ENCODE measurements at places on chromosomes 11 and 22.
A peak's percentile ranks its signal among the peaks of the same experiment; 100 is the strongest.

- DNase-seq = peak; percentile 97
Observed at GRCh38 chr11:66222358-66223149, 45.9 kb upstream of the RAB1B start.

- no peak for DNase-seq
Observed at GRCh38 chr11:57324154-57324885, 432 bp downstream of the TNKS1BP1 start.

- no peak for DNase-seq
Observed at GRCh38 chr11:9765320-9766101, 101.6 kb downstream of the SWAP70 start.

- peak; percentile 63 for DNase-seq
Observed at GRCh38 chr11:64619811-64620380, 28.9 kb downstream of the SLC22A12 start.

DNA sequence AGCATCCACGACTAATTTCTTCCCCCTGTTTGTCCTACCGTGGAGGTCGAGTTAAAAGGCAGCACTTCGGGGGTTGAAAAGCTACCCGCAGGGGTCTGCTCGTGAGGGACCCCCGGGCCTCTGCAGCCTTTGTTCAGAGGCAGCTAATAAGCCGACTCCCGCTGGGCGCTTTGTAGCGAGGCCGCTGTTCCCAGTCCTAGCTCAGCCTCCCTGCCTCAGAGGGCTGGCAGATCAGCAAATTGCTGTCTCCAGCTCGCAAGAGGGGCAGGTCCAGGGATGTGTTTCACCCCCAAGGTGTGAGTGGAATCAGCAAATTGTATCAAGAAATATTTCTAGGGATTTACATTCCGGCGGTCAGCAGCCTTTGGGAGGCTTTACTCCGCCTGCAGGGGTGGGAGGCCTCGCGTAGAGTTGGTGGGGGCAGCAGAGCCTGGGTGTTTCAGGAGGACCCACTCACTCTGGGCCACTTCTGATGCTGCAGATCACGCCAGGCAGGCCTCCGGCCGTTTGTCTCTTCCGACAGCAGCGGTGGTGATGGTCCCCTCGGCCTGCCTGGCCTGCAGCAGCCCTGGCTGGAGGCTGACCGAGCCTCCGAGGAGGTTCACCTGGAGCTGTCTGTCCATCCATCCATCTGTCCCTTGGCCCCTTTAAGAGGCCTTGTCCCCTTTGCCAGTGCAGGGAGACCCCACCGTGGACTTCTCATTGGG lies 21.6 kb upstream of the KCNQ1OT1 start:
- DNase-seq = peak; percentile 50

- no peak for DNase-seq
Observed at GRCh38 chr11:128720522-128720985, 26.7 kb downstream of the FLI1 start.

GRCh38 chr11:28417601-28418323 lies 309.6 kb downstream of the METTL15 start:
- DNase-seq = no peak

DNA sequence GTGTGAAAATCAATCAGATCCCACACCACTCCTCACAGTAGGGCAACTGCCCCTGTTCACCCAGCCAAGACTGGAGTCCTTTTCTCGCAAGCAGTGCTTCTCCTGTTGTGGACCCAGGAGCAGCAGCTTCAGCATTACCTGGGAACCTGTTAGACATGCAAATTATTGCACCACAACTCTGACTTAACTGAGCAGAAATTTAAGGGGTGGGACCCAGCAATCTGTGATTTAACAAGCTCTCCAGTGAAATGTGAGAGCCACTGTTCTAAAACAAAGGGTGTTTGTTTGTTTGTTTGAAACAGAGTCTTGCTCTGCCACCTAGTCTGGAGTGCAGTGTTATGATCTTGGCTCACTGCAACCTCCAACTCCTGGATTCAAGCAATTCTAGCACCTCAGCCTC lies 591.4 kb downstream of the SOX6 start:
- no peak for DNase-seq

DNA sequence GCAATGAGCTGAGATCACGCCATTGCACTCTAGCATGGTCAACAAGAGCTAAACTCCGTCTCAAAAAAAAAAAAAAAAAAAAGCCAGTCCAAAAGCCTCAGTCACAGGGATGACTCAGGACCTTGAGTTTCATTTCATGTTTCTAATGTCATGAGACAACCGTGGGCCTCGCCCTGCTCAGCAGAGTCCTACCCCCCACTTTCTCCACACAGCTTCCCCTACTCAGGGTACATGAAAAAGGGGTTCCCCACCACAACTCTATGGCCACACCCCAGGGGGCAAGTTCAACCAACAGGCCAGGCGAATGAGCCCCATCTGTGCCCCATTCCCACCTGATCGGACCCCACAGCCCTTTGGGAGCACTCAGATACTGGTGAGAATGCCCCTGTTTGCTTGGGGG lies 24.3 kb upstream of the ADA2 start:
- no peak for DNase-seq

- DNase-seq = no peak
Observed at GRCh38 chr11:47499614-47500013, 50.7 kb upstream of the RAPSN start.

DNA sequence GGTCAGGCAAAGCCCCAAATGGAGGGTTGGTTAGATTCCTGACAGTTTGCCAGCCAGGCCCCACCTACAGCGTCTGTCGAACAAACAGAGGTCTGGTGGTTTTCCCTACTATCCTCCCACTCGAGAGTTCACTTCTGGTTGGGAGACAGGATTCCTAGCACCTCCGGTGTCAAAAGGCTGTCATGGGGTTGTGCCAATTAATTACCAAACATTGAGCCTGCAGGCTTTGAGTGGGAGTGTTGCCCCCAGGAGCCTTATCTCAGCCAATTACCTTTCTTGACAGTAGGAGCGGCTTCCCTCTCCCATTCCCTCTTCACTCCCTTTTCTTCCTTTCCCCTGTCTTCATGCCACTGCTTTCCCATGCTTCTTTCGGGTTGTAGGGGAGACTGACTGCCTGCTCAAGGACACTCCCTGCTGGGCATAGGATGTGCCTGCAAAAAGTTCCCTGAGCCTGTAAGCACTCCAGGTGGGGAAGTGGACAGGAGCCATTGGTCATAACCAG lies 4.7 kb upstream of the TTC36 start:
- DNase-seq = no peak

- no peak for DNase-seq
Observed at GRCh38 chr11:23359297-23359696, 499.0 kb upstream of the CCDC179 start.

- no peak for DNase-seq
Observed at GRCh38 chr11:1372660-1373059, 17.1 kb upstream of the BRSK2 start.

- no peak for DNase-seq
Observed at GRCh38 chr11:69089258-69089657, 40.5 kb downstream of the TPCN2 start.

GRCh38 chr11:100684101-100685065 lies 2.7 kb upstream of the ARHGAP42 start:
- DNase-seq = no peak

DNA sequence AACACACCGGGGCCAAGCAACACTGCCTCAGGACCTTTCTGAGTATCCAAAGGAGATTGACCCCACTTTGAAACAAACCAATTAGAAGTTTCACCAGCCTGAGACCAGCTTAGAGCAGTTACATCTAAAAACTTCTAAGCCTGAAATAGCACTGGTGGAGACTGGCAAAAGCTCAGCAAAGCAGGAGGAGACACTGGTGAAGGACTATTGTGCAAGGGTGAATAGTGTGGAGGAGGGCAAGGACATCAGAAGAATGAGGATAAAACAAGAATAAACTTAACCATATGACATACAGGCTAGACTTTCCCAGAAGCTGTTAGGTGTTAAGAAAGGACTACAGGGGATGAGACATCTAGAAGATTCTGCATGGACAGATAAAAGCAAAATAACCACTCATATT lies 152.4 kb downstream of the FCHSD2 start:
- no peak for DNase-seq

DNA sequence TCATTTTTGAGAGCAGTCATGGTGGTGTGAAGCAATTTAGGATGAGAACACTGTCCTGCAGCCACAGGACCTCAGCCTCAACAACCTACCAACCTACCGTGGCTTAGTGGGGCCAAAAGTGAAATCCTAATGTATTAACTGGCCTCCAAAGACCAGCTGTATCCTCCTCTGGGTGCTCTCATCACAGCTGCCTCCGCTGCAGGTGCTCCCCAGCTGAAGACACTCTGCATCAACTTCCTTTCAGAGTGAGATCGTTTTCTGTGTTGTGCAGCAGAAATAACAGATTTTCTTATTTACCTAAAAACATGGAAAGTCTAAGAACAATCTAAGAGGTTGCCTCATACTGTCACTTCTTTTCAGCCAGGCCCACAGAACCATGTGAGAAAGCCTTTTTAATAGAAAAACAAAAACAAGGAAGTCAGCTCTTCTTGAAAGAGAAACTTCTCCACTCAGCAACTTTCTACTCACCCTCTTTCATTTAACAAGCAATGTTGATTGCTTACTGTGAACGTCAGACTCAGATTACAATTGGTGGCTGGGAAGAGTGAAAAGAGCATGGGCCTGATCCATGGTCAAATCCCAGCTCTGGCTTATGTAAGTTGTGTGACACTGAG lies 136.1 kb downstream of the TENM4 start:
- no peak for DNase-seq

GRCh38 chr11:133269267-133269666 lies 263.0 kb downstream of the OPCML start:
- DNase-seq = no peak
